ENCODE measurements at places on chromosomes 5 and 9. TPM values are rescaled to one million over a fixed set of nuclear protein-coding genes. Genes with fewer than 3 reads are reported as not detected.

Gene NRG2
- 0.27 TPM for total RNA-seq

Gene HAVCR2
- 215 TPM for total RNA-seq

Gene PCDHA12
- total RNA-seq: not detected

Gene CDK7
- 31.5 TPM for total RNA-seq

Gene TRPM3
- total RNA-seq: not detected

Measured in T-helper 1 cell treated with Interleukin-12 subunit alpha and Interleukin-12 subunit beta and Interleukin-4 antibody, amounts not matched to agents 30 ng/mL and 1 ng/mL, for 36 hours (primary cell).